ENCODE measurements at places on chromosomes 4 and X.

GRCh38 chr4:76748649-76749048, 149.3 kb downstream of the SOWAHB start:
- DNase-seq, result peak; percentile 31

GRCh38 chr4:151582098-151582497, 173.1 kb downstream of the FHIP1A start:
- DNase-seq, result no peak

DNA sequence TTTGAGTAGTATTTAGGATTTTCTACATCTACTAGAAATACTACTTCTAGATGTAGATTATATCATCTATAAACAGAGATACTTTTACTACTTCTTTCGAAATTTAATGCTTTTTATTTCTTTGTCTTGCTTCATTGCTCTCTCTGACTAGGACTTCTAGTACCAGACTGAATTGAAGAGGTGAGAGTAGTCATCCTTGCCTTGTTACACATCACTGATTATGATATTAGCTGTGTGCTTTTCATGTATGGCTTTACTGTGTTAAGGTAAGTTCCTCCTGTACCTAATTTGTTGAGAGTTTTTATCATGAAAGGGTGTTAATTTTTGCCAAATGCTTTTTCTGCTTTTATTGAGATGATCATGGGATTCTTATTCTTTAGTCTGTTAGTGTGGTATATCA, 19.6 kb upstream of the IL2 start:
- no peak for DNase-seq

- DNase-seq, result no peak
These were observed 164.7 kb downstream of the GBA3 start for GRCh38 chr4:22857411-22857810.

DNA sequence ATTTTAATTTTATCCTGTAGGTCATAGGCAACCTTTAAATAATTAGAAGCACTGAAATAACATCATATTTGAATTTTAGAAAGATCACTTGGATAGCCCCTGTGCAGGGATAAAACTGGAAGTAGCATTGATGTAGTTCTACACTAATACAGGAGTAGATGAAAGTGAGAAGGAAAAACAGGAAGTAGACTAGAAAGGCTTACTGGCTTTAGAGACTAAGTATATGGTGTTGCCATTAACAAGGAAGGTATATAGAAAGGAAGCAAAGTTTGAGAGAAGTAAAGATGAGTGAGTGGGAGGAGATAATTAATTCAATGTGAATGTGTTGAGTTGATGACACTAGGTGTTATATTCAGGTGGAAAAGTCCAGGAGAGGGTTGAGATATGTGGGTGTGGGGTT, 73.1 kb upstream of the EPGN start:
- no peak for DNase-seq

DNA sequence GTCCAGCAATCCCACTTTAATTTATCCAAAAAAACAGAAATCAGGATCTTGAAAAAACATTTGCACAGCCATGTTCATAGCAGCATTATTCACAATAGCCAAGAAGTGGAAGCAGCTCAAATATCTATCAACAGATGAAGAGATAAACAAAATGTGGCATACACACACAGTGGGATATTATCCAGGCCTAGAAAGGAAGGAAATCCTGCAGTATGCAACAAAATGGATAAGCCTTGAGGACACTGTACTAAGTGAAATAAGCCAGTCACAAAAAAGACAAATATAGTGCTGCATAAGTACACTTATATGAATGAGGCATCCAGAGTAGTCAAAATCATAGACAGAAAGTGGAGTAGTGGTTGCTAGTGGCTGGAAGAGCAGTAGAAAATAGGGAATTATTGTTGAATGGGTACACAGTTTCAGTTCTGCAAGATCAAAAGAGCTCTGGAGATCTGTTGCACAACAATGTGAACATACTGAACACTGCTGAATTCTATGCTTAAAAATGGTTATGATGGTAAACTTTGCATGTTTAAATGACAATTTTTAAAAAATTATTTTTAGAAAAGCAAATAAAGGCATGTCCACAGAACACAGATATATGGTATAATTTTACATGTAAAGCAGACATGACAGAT, 25.6 kb downstream of the CHM start:
- DNase-seq, result no peak

DNA sequence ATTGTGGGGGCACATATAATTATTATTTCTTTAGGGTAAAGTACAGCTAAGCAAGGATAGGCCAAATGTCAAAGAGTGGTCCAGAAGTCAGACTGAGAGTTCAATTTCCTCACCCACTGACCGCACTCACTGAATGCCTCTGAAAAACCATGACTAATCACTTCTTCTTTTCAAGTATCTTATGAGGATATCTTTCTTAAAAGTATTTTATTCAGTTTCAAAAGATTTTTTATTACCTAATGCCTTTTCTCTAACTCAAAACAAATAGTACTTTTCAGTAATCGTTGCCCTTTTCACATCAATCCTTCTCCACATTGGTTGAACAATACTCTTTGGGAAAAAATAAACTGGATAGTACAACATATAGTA, 61.7 kb upstream of the CAMK2D start:
- DNase-seq, result no peak
